ENCODE measurements at places on chromosomes 11 and 22. TPM values are rescaled to one million over a fixed set of nuclear protein-coding genes. Genes with fewer than 3 reads are reported as not detected.

DNA sequence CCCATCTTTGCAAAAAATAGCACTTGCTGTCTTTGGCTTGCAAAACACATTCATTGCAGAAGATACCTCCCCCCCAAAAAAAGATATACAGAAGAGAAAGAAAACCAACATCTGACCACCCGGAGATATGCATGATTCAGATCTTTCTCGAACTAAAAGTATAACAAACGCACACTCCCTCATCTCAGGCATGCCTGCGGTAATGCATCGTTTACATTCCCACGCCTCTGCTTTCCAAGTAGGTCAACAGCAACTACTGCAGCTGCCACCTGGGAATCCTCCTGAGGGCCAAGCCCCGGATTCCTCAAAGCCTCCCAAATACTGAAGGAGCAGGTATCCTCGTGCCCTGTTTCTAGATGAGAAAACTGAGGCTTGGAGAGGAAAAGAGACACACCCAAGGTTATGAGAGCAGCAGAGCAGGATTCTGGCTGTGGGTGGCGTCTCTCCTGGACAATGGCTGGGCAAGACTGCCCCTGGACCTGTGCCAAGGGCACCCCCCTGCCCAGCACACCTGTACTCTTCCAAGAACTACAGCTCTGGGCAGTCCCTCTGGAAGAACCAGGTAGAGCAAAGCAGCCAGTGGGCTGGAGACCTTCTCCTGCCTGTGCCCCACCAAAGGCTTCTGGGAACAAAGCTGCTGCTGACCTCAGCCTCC lies 38.1 kb downstream of the NUP50 start:
- DNase-seq, result no peak

DNA sequence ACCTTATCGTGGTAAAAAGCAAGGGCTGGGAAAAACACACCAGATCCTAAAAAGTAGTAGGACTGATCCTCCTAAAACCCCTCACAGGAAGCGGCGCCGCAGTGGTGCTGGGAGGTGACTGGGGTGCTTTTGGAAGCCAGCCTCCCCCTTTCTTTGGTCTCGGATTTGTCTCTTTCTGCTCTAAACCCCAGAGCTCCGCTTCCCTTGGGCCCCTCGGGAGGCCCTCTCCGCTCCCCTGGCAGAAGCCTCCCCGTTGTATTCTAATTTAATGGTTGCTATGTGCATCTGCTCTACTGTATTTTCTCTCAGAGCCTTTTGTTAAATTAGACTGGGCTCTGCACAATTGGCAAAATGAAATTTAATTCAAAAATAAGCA lies 587.7 kb downstream of the OPCML start:
- DNase-seq, result no peak

DNA sequence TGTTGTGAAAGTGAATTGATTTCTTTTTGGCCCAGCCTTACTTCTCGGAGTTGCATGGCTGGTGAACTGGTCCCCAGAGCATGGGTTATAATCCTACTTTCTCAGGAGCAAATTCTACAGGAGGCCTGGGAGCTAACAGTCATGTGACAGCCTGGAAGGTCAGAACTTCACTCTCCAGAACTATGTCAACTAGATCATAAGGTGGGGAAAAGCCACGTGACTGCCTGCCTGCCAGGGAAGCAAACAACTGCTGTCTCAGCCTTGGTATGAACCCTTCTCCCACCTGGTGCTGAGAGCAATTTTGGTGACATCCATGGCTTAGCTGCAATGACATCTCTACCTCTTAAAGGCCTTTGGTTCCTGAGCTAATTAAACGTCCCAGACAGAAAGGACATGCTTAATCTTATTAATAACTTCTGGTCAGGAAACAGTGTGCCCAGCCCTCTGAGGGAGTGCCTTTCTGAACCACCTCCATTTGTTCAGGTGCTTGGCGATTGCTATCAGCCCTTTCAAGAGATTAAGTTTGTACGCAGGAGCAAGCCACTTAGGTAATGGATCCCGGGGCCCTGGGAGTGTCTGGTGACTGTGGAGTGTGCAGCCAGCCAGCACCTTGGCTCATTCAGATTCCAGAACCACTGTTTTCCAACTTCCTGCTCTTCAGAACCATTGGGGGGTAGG lies 1.4 kb upstream of the CREB3L1 start:
- no peak for DNase-seq

APOBEC3B gene
- total RNA-seq, result 2.1 TPM

OR6T1 gene
- not detected for total RNA-seq

CDKN1C gene
- 0.76 TPM for total RNA-seq

Data from activated T-cell treated with anti-CD3 and anti-CD28 coated beads, Interleukin-2, amount 50 U/mL, for 4 hours (primary cell).